ENCODE measurements at places on chromosomes 1 and 21.

GRCh38 chr1:95246511-95246910 is 12.5 kb downstream of the RWDD3 start:
- no peak overlapping the region for H3K27ac ChIP-seq
- no peak for DNase-seq
- no peak overlapping the region for H3K4me3 ChIP-seq
- no peaks in the 10 kb centered on the region for H3K27me3 ChIP-seq
- peaks cover 6% of the 10 kb centered on the region for H3K36me3 ChIP-seq
- H3K4me1 ChIP-seq = no peaks in the 10 kb centered on the region

DNA sequence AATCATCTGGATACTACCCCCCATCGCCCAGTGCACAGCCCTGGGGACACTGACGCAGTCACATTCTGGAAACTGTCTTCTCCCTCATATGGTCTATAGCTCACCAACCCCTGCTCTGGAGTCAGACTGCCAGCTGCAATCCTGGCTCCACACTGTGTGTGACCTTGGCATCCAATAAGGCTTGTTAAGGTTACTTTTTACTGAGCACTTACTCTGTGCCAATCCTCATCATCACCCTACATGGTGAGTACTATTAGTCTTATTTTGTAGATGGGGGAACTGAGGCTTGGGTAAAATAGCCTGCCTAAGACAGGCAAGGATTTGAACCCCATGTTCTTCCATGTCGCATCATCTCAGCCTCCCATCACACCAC is 34.9 kb downstream of the AHDC1 start:
- H3K27ac ChIP-seq = peak overlapping the region; percentile 89
- H3K4me1 ChIP-seq = peaks cover 48% of the 10 kb centered on the region
- no peaks in the 10 kb centered on the region for H3K27me3 ChIP-seq
- peak; percentile 54 for DNase-seq

GRCh38 chr1:82845866-82846265 is 1045.1 kb downstream of the ADGRL2 start:
- H3K4me1 ChIP-seq = no peaks in the 10 kb centered on the region
- H3K27me3 ChIP-seq = no peaks in the 10 kb centered on the region
- H3K4me3 ChIP-seq = no peak overlapping the region
- H3K27ac ChIP-seq = no peak overlapping the region
- H3K36me3 ChIP-seq = no peaks in the 10 kb centered on the region
- no peak for DNase-seq

- H3K36me3 ChIP-seq = no peaks in the 10 kb centered on the region
- no peak overlapping the region for H3K27ac ChIP-seq
- no peaks in the 10 kb centered on the region for H3K4me1 ChIP-seq
- DNase-seq = peak; percentile 9
- no peak overlapping the region for H3K4me3 ChIP-seq
These were observed 5.2 kb upstream of the OXCT2 start for GRCh38 chr1:39776400-39776713.

GRCh38 chr1:85734931-85735330 is 26.7 kb upstream of the ZNHIT6 start:
- peak; percentile 51 for DNase-seq
- peaks cover 6% of the 10 kb centered on the region for H3K36me3 ChIP-seq
- no peaks in the 10 kb centered on the region for H3K4me1 ChIP-seq
- no peak overlapping the region for H3K27ac ChIP-seq

GRCh38 chr1:229258031-229258756 is 12.7 kb upstream of the RAB4A start:
- peak; percentile 78 for DNase-seq
- no peaks in the 10 kb centered on the region for H3K27me3 ChIP-seq
- H3K4me3 ChIP-seq = no peak overlapping the region
- no peak overlapping the region for H3K27ac ChIP-seq

DNA sequence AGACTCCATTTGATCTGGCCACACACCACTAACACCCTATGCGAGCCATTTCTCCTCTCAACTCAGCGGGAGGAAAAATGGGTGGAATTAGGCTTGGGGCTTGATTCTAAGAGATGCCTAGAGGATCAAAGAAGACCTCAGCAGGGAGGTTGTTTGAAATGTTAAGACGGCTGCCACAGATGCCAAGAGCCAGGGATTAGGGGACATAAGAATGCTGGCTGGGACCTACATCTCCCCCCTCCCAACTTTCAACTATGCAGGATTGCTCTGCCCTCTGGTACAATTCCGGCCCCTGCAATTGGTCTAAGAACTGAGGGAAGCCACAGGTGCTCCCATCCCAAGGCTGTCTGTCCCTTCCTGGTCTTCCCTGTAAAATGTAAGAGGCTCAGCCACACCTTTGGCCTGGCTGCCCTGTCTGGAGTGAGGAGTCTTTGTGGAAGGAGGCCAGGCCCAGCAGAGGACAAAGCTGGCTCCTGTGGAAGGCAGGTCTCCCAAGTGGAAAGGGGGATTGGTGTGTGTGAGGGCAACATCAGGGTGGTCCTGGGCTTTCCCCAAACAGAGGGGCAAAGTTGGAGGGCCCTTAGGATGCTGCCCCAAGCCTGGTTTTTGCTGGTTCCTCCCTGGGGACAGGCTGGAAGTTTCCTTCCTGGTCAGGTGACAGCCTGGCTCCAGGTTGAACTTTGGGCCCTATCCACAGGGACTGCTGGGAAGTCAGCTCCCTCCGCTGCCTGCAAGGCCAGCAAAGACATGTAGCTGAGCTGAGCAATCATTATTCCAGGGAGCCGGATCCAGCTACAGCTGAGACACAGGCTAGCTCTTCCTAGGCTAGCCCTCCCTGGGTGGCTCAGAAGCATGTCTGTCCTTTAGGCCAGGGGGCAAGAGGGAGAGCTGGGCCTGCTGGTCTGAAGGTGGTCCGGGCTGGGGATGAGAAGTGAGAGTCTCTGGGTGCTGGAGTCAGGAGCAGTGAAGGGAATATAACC is 34.5 kb upstream of the SYNC start:
- no peaks in the 10 kb centered on the region for H3K36me3 ChIP-seq
- no peak overlapping the region for H3K27ac ChIP-seq
- peaks cover 11% of the 10 kb centered on the region for H3K4me1 ChIP-seq
- H3K4me3 ChIP-seq = no peak overlapping the region
- no peaks in the 10 kb centered on the region for H3K27me3 ChIP-seq
- DNase-seq = no peak

- peak; percentile 82 for DNase-seq
- H3K4me1 ChIP-seq = peaks cover 17% of the 10 kb centered on the region
These were observed 704 bp upstream of the CRABP2 start for GRCh38 chr1:156705918-156706656.

- no peaks in the 10 kb centered on the region for H3K36me3 ChIP-seq
- no peaks in the 10 kb centered on the region for H3K27me3 ChIP-seq
- no peak overlapping the region for H3K4me3 ChIP-seq
These were observed 33.6 kb upstream of the VTCN1 start for GRCh38 chr1:117244306-117244705.

GRCh38 chr1:65266476-65266875 is 42.9 kb upstream of the DNAJC6 start:
- H3K4me3 ChIP-seq = no peak overlapping the region
- peaks cover 25% of the 10 kb centered on the region for H3K27me3 ChIP-seq
- no peaks in the 10 kb centered on the region for H3K36me3 ChIP-seq
- H3K4me1 ChIP-seq = no peaks in the 10 kb centered on the region

GRCh38 chr1:6491966-6492365 is 499 bp upstream of the PLEKHG5 start:
- no peaks in the 10 kb centered on the region for H3K36me3 ChIP-seq
- no peak for DNase-seq
- H3K27ac ChIP-seq = no peak overlapping the region
- no peak overlapping the region for H3K4me3 ChIP-seq
- no peaks in the 10 kb centered on the region for H3K27me3 ChIP-seq
- peaks cover 18% of the 10 kb centered on the region for H3K4me1 ChIP-seq

GRCh38 chr1:20696397-20697333 is 21.1 kb downstream of the KIF17 start:
- H3K27ac ChIP-seq = peak overlapping the region; percentile 77
- no peak overlapping the region for H3K4me3 ChIP-seq
- DNase-seq = peak; percentile 93
- no peaks in the 10 kb centered on the region for H3K36me3 ChIP-seq
- H3K4me1 ChIP-seq = peaks cover 2% of the 10 kb centered on the region

- no peak overlapping the region for H3K4me3 ChIP-seq
- no peaks in the 10 kb centered on the region for H3K27me3 ChIP-seq
- H3K36me3 ChIP-seq = peaks cover 33% of the 10 kb centered on the region
- peak; percentile 37 for DNase-seq
- H3K4me1 ChIP-seq = no peaks in the 10 kb centered on the region
- H3K27ac ChIP-seq = no peak overlapping the region
These were observed 60.8 kb upstream of the PGD start for GRCh38 chr1:10338047-10338446.

DNA sequence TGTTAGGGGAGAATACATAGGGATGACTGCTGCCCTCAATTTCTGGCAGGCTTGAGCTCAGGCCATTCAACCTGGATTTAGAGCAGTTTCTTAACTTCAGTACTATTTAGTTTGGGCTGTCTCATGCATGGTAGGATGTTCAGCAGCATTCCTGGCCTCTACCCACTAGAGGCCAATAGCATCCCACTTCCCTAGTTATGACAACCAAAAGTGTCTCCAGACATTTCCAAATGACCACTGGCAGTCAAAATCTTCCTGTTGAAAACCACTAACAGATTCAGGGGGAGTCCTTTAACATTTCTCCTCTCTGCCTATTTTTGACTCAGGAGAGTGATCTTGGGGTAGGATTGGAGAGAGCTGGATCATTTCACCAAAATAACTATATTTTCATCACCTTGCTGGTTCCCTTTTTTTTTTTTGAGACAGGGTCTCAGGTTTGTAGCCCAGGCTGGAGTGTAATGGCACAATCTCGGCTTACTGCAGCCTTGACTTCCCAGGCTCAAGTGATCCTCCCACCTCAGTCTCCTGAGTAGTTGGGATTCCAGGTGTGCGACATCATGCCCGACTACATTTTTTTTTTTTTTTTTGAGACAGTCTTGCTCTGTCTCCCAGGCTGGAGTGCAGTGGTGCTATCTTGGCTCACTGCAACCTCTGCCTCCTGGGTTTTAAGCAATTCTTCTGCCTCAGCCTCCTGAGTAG is 8.7 kb downstream of the GNAT2 start:
- no peak for DNase-seq
- no peak overlapping the region for H3K27ac ChIP-seq
- H3K27me3 ChIP-seq = peaks cover 8% of the 10 kb centered on the region
- no peaks in the 10 kb centered on the region for H3K36me3 ChIP-seq
